SW 1271 (cell line): ENCODE measurements at places on chromosomes 12 and 14.

- DNase-seq = no peak
Observed at GRCh38 chr12:49873361-49873934, 30.3 kb downstream of the FAIM2 start.

GRCh38 chr12:64273527-64274403, 51.7 kb upstream of the KICS2 start:
- no peak for DNase-seq

DNA sequence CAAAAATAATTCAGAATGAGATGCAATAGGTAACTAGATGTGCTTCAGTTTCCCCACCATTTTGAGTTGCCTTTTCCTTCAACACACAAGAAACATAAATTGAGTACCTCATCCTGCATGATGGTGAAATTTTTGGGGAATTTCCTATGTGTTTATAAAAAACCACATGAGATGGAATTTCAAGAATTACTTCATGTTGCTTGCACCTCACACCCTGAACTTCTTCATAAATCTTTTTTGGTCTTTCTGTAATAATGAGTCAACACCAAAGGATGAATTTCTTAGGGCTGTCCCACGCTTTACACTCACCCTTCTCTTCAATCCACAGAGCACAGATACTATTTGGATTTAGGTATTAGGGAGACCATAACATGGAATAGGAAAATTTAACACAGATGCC, 22.6 kb upstream of the LUM start:
- DNase-seq = no peak

GRCh38 chr14:99075771-99076375, 196.1 kb downstream of the BCL11B start:
- DNase-seq = no peak

GRCh38 chr12:67558775-67559174, 89.8 kb upstream of the DYRK2 start:
- DNase-seq = no peak

- DNase-seq = no peak
Observed at GRCh38 chr14:95316821-95317220, 2.9 kb downstream of the CLMN start.

GRCh38 chr14:89614009-89614691, 197.1 kb upstream of the FOXN3 start:
- no peak for DNase-seq

- no peak for DNase-seq
Observed at GRCh38 chr12:112282920-112283319, 99.3 kb downstream of the HECTD4 start.

GRCh38 chr12:98983647-98984046, 338.6 kb downstream of the APAF1 start:
- no peak for DNase-seq

- DNase-seq = no peak
Observed at GRCh38 chr12:95269892-95270291, 52.3 kb downstream of the VEZT start.

DNA sequence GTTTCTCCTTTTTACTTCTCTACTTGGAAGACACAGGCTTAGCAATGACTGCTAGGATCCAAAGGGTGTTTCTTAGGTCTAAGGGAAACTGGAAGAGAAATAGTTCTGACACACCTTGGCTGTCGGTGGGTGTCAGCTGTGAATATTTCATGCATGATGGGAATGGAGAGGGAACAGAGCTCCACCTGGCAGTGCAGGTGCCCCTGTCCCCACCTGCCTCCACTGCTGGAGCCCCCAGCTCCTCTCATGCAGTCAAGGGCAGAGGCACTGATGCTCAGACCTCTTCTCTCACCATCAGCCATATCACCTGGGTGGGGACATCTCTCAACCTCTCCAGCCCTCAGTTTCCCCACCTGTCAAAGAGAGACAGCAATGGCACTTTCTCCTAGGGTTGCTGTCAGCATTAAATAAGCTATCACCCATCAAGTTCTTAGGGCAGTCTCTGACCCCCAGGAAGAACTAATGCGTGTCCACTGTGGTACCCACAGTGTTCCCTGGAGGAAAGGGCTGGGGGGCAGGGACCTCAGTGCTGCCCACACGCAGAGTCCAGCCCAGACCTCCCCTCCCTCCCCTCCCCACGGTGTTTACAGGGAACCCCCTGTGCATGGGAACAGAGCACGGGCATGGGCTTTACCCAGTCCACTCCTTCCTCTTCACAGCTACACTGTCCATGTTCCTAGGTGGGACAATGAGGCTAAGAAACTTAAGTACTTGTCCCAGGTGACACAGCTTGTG, 69.1 kb downstream of the C14orf132 start:
- DNase-seq = no peak

DNA sequence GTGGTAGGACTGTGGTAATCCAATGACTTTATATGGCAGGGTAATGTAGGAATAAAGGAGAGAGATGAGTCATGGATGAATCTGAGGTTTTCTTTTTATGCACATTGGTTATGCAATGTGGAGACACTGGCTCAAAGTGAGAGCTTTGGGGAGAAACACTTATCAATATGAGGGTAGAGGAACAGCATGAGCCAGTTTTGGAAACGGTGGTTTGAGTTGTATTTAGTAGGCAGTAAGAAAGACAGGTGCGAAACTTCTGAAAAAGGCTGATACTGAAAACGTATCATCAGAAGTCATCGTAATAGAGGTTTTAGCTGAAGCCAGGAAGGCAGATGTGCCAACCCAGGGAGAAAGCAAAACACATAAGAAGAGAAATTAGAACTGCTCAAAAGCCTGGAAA, 854.8 kb upstream of the SEL1L start:
- no peak for DNase-seq

DNA sequence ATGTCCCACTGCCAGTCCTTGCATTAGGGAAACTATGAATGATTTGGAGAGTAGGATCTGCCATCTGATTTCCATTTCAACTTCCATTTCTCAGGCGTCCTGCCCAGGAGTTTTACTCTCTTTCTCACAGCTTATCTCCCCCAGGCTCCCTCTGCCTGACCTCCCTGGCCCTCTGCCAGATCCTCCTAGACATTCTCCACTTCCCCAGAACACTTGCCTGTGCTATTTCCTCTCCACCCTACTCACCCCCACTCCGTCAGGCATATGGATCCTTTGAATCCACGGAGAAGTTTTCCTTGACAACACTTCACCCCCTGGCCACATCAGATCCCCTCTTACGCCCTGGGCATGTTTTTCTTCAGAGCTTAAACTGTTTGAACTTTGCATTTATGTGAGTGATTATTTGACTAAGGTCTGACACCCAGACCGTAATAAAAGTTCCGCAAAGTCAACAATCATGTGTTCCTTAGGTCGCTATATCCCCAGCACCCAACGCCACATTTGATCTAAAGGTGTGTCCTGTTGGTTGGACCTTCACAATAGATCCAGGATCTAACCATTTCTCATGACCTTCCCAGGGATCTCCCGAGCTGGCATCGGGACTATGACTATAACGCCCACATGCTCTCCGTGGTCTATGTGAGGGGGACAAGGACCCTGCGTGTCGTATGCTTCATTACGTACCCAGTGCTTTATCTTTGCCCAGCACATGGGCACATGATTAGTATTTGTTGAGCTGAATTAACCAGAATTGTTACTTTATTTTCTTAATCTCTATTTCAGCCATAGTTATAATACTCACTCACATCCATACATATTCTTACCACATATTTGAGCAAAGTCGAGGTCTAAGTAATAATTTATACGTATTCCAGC, 255.8 kb upstream of the FOXN3 start:
- no peak for DNase-seq

GRCh38 chr14:53855574-53855973, 101.1 kb downstream of the BMP4 start:
- DNase-seq = no peak

- DNase-seq = no peak
Observed at GRCh38 chr14:36553656-36554260, 28.7 kb downstream of the NKX2-8 start.

GRCh38 chr14:64244279-64244678, 49.9 kb downstream of the ESR2 start:
- no peak for DNase-seq

DNA sequence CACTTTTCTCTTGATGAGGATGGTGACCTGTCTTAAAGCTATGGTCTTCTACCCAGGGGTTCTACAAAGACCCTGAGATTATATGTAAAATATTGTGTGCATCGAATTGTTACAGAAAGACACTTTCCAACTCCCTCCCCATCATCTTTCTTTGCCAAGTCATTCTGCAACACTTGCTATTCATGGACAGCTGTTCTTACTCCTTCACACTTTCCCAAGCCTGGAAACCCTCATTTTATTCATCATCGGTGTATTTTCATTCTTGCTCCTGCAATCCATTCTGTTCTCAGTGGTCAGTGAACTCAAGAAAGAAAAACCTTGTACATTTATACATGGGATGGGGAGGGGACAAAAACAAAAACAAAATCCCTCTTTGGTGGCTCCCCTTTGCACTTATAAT, 90.5 kb upstream of the STXBP6 start:
- no peak for DNase-seq

GRCh38 chr12:128971802-128972201, 118.5 kb downstream of the GLT1D1 start:
- DNase-seq = no peak

DNA sequence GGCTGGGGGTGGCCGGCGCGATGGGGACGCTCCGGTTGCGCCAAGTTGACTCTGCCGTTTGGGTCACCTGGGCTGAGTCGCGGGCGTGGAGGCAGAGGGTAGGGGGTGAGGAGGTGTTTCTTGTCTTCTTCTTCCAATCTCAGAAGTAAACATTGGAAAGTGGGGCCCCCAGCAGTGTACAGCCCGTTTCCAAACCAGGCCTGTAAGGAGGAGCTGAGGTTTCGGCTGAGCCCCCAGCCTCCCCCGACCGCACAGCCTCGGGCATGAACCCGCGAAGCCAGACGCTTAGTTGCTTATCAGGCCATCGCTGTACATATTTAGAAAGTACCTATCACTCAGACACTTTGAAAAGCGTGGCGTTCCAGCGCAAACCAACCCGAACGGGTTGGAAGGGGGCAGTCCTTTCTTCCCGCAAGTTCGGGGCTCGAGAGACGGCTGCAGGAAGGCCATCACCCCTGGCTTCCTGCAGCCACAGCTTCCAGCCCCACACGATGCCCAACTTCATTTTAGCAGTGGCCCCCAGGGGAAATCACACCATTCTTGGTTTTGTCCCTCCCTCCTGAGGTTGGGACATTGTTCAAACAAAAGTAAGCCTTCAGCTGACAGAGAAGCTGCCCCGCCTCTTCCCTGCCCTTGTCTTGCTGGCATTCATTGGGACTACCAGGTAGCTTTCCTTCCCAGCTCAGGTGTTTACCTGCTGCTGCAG, 164.1 kb downstream of the ZFP36L1 start:
- DNase-seq = no peak

- no peak for DNase-seq
Observed at GRCh38 chr14:33057585-33057984, 118.9 kb downstream of the NPAS3 start.

DNA sequence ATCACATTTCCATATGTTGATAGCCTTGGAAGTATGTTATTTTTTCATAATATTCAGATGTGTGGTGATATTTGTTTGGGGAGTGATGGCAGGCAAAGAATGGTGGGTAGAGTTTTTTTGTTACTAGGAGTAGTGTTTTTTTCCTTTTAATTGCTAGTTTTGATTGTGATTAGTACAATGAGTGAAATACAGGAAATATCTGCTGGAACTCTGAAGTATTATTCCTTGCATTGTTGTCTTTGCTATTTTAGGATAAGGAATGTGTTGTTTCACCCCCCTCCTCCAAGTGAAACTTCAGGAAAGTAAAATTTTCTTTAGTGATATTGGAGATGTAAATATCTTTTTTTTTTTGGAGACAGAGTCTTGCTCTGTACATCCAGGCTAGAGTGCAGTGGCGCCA, 105.4 kb downstream of the DIP2B start:
- no peak for DNase-seq

GRCh38 chr12:71541583-71541982, 102.0 kb downstream of the LGR5 start:
- no peak for DNase-seq

DNA sequence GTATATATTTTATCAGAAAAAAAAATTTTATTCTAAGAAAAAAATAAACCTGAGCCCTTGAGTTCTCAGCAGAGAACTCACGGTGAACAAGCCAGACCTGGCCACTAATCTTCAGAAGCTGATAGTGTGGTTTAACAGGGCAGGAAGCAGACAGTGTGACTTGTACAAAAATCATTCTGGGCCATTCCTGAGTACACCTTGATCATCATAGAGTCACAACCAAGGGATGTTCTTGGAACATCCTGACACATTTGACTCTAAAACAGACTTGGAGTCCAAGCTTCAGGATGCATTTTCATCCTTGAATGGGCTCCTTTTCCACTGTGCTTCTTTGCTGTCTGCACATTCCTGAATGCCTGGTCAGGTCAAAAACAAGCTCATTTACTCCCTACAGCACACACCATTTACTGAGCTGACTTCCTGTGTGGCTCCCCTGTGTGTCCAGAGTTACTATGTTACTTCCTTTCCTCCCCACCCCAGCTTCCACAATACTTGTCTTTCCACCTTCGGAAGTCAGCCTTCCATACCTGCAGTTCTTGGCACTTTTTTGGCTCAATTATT, 112.0 kb downstream of the ANO6 start:
- no peak for DNase-seq

DNA sequence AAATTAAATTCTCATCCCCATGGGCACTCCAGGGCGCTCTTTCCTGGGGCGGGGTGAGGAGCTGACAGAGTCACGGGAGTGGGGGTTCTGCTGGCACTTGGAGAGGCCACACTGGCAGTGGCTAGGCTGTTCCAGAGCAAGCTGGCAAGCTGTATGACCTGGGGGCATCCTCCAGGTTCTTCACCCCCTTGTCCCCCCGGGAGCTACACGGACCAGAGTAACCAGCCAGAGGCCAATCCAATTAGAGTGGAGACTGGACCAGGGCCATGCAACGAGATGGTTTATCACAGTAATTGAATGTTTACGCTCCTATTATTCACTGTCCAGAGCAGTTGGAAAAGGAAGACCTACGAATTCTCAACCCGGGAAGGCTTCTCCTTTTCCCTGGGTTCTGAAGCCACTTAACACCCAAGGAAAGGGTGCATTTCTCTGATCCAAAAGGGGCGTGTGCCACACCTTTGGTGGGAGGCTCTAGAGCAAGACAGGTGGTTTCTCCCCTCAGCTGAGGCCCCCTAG, 43.8 kb upstream of the PNMA1 start:
- DNase-seq = no peak

DNA sequence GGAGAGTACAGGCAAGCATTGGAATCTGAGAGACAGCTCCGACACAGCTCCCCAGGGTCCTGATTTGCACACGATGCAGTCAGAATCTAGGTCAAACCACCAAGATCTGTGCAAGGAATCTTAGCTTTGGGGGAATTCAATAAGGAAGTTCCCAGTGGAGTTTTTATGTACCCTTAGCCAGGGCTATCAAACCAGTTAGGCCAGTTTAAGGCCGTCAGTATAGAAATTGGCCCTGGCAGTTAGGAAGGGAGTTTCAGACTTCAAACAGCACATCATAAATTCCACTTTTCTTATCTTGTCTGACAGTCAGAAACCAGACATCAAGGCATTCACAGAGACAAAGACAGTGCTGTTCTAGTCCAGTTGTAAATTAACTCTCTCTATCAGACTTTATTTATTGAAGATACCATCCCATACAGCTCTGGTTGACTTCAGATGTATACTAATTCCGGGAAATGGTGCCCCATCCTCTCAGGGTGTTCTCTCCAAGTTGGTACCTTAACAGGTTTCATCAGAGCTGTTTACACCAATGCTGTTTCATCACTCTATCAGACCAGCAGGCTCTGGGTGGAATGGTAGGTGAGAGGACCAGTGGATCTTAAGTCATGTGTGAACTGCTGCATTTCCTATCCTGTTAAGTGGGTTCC, 157.5 kb upstream of the ATF7IP start:
- DNase-seq = no peak
